ENCODE measurements at places on chromosomes 5 and 9.
A peak's percentile ranks its signal among the peaks of the same experiment; 100 is the strongest.

DNA sequence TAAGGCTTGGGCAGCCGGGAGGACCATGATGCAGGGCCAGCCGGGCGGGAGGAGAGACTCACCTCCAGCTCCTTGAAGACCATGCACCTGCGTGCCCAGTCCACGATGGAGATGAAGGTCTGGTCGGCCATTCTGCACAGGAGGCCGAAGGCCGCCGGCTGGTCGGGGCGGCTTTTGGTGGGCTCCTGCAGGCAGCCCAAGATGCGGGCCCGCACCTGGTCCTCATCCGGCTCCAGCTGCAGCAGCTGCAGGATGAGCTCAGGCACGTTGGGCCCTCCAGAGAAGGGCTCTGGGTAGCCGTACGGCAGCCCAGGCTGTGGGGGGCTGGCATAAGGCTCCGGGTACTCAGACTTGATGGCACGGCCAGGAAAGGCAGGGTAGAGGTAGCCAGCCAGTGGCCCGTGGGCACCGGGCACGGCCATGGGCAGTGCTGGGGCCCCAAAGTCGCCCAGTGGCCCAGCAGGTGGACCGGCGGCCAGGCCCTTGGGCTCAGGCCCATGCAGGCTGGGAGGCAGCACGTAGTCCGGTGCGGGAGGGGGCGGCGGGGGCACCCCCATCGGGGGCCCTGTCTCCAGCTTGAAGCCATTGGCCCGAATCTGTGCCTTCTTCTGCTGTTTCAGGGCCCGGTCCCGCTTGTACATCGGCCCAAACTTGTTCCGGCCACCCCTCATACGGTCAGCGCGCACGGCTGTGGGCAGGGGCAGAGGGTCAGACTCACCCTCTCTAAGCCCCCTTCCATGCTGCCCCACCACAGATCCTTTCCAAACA is 7.0 kb downstream of the NR5A1 start:
- peaks cover 2% of the 10 kb centered on the region for H3K36me3 ChIP-seq
- DNase-seq: no peak
- H3K27ac ChIP-seq: no peak overlapping the region
- no peak overlapping the region for H3K4me3 ChIP-seq
- H3K4me1 ChIP-seq: peaks cover 5% of the 10 kb centered on the region

- no peaks in the 10 kb centered on the region for H3K36me3 ChIP-seq
- DNase-seq: no peak
- no peak overlapping the region for H3K4me3 ChIP-seq
- no peak overlapping the region for H3K27ac ChIP-seq
These were observed 38.2 kb downstream of the GZMK start for GRCh38 chr5:55062039-55062779.

DNA sequence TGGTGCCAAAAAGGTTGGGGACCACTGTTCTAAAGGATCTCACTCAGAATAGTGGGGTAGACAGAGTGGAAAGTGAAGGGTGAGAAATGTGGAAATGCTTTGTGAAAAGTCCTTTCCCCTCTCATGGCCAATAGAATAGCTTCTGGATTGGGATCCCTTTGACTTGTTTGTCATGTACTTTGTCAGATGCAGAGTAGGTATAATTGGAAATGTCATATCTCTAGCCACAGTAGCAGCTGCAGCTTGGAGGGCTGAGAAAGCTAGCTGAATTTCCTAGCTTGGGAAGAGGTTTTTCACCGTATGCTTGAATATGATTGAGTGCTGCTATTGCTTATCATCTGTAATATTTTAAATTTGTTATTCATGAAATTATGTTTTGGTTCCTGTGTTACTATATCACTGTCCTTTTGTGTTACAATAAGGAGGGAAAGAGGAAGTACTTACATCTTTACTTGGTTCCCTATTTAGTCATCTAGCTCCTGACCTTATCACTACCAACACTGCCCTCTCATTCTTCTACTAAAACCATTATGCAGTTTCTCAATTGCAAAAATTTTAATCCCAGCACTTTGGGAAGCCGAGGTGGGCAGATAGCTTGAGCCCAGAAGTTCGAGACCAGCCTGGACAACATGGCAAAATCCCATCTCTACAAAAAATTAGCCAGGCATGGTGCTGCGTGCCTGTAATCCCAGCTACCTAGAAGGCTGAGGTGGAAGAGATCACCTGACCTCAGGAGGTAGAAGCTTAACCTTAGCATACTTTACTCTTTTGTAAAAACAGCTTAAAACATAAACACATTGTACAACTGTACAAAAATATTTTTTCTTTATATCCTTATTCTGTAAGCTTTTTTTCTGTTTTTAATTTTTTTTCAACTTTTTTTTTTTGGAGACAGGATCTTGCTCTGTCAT is 12.4 kb downstream of the SLC30A5 start:
- H3K36me3 ChIP-seq: peaks cover 45% of the 10 kb centered on the region
- no peaks in the 10 kb centered on the region for H3K4me1 ChIP-seq
- H3K4me3 ChIP-seq: no peak overlapping the region
- no peaks in the 10 kb centered on the region for H3K27me3 ChIP-seq

DNA sequence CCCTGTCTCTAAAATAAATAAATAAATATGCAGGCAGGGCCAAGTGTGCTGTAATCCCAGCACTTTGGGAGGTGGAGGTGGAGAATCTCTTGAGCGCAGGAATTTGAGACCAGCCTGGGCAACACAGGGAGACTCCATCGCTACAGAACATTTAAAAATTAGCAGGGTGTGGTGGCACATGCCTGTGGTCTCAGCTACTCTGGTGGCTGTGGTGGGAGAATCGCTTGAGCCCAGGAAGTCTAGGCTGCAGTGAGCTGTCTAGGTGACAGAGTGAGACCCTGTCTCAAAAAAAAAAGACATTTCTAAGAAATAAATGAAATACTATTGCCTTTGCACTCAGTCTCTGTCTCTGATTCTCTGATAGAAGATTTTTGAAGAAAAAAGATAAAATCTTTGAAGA is 1.2 kb upstream of the PCDHGA10 start:
- no peak for DNase-seq
- H3K4me1 ChIP-seq: peaks cover 28% of the 10 kb centered on the region
- peak overlapping the region; percentile 50 for H3K4me3 ChIP-seq
- H3K27ac ChIP-seq: no peak overlapping the region

GRCh38 chr9:80521151-80521550 is 949.4 kb downstream of the TLE4 start:
- no peak for DNase-seq
- H3K4me1 ChIP-seq: peaks cover 9% of the 10 kb centered on the region
- H3K27me3 ChIP-seq: no peaks in the 10 kb centered on the region
- peaks cover 3% of the 10 kb centered on the region for H3K36me3 ChIP-seq
- H3K27ac ChIP-seq: no peak overlapping the region

DNA sequence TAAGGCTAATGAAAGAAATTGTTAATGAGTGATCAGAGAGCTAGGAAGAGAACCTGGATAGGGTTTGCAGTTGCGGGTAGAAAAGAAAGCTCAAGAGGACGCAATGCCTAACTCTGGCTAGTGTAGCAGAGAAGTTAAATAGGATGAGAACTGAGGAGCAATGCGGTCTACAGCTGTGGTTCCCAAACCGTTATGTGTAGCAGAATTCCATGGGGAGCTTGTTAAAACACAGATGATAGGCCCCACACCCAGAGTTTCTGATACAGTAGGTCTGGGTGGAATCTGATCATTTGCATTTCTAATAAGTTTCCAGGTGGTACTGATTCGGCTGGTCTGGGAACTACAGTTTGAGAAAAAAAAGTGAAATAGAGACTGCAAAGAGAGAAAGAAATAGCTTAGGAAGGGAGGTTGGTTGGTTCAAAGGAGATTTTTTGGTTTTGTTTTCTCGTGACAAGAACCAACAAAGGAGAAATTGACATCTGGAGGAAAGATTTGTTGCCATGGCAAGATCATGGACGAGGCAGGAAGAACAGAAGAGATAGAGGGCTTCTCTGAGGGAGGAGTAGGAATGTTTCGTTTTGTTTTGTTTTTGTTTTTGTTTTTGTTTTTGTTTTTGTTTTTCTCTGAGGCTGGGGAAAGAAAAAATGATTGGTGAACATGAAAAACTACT is 276.1 kb downstream of the ARRDC3 start:
- H3K27ac ChIP-seq: no peak overlapping the region
- H3K36me3 ChIP-seq: no peaks in the 10 kb centered on the region
- H3K27me3 ChIP-seq: no peaks in the 10 kb centered on the region
- no peak for DNase-seq
- no peak overlapping the region for H3K4me3 ChIP-seq

- H3K4me1 ChIP-seq: peaks cover 12% of the 10 kb centered on the region
- H3K36me3 ChIP-seq: peaks cover 41% of the 10 kb centered on the region
- H3K27ac ChIP-seq: peak overlapping the region; percentile 5
- H3K27me3 ChIP-seq: no peaks in the 10 kb centered on the region
- no peak overlapping the region for H3K4me3 ChIP-seq
- no peak for DNase-seq
These were observed 102.4 kb downstream of the SMIM23 start for GRCh38 chr5:171888051-171888481.

DNA sequence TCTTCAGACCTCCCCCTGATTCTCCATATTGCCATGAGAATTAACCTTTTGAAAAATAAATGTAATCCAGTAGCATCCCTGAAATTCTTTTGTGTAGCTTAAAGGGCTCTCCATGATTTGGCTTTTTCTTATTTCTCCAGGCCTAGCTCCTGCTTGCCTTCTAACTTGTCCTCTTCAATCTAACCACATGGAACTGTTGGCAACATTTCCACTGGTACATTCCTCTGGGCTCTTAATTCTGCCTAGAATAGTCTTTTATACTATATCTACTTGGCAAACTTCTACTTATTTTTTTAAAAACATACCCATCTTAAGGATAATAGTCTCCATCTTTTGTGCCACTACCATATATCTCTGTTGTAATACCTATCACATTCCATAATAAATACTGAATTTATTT is 54.1 kb downstream of the GNG10 start:
- no peaks in the 10 kb centered on the region for H3K36me3 ChIP-seq
- no peak for DNase-seq
- no peak overlapping the region for H3K4me3 ChIP-seq
- no peak overlapping the region for H3K27ac ChIP-seq
- no peaks in the 10 kb centered on the region for H3K4me1 ChIP-seq

GRCh38 chr5:109191153-109191558 is 218.6 kb downstream of the PJA2 start:
- DNase-seq: no peak
- no peaks in the 10 kb centered on the region for H3K27me3 ChIP-seq
- peaks cover 16% of the 10 kb centered on the region for H3K4me1 ChIP-seq
- peaks cover 4% of the 10 kb centered on the region for H3K36me3 ChIP-seq

DNA sequence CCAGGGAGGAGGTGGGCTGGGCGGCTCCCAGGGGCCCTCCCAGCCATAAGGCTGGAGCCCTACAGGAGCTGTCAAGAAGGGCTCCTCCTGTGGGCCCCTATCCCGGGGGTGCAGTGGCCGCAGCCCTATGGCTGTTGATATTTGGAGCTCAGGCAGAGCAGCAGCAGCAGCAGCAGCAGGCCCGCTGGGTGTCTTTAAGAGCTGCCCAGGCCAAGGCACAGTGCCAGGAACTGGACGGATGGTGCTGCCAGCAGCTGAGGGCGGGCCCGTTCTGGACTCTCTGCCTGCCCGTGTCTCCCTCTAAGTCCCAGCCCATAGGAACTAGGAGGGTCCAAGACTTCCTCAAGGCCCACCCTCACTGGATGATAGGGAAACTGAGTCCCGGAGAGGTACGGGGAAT is 3.6 kb downstream of the AK1 start:
- DNase-seq: no peak
- H3K4me1 ChIP-seq: peaks cover 29% of the 10 kb centered on the region
- no peaks in the 10 kb centered on the region for H3K27me3 ChIP-seq
